ENCODE measurements at places on chromosomes 4 and X. TPM values are rescaled to one million over a fixed set of nuclear protein-coding genes. Genes with fewer than 3 reads are reported as not detected.

The PAGE2B gene
- not detected for total RNA-seq

The FATE1 gene
- not detected for total RNA-seq

The TMEM255A gene
- total RNA-seq: 2.1 TPM

The TEX13C gene
- total RNA-seq: not detected

DNA sequence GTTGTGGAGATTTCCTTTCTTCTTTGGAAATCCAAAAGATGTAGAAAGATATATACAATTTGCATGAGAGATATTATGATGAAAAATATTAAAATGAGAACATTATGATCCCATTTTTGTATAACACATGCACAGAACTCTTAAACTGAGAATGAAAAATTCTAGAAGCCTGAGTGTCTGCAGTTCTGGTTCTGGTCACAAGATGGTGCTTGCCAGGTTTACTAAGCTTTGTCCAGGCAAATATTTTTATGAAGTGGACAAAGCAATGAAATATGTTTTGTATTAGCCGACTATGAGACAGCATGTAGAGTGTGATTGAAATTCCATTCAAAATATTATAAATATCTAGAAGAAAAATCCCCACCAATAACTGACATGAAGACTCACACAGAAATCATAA is 2.2 kb downstream of the PWWP3B start:
- DNase-seq: no peak
- H3K27ac ChIP-seq: no peak overlapping the region
- no peaks in the 10 kb centered on the region for H3K36me3 ChIP-seq
- H3K4me1 ChIP-seq: no peaks in the 10 kb centered on the region
- no peak overlapping the region for H3K4me3 ChIP-seq

- H3K36me3 ChIP-seq: no peaks in the 10 kb centered on the region
- H3K27me3 ChIP-seq: no peaks in the 10 kb centered on the region
- no peak overlapping the region for H3K4me3 ChIP-seq
- no peaks in the 10 kb centered on the region for H3K4me1 ChIP-seq
- DNase-seq: no peak
- no peak overlapping the region for H3K27ac ChIP-seq
These were observed 6.5 kb upstream of the JAKMIP1 start for GRCh38 chr4:6206771-6207290.

DNA sequence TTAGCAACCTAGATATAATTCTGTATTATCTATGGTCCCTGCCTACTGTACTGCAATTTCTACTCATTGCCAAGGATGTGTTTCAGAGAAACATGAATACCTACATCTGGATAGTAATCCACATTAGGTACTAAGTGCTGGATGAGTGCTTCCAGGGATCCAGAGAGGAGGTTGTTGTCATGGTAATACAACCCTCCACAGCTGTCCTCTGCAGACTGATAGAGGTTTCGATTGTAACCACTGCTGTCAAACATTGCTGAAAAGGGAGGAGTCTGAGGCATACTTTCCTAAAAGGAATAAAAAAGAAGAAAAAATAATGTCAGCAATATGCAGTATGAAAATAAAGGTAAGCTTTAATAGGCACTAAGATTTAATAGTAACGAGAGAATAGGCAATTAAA is 12.5 kb downstream of the RASGEF1B start:
- H3K36me3 ChIP-seq: no peaks in the 10 kb centered on the region
- H3K4me3 ChIP-seq: no peak overlapping the region
- no peaks in the 10 kb centered on the region for H3K4me1 ChIP-seq
- DNase-seq: no peak

GRCh38 chr4:83320548-83320947 is 14.1 kb downstream of the HPSE start:
- no peak for DNase-seq
- H3K36me3 ChIP-seq: no peaks in the 10 kb centered on the region
- H3K4me3 ChIP-seq: no peak overlapping the region
- H3K27ac ChIP-seq: no peak overlapping the region
- no peaks in the 10 kb centered on the region for H3K27me3 ChIP-seq

DNA sequence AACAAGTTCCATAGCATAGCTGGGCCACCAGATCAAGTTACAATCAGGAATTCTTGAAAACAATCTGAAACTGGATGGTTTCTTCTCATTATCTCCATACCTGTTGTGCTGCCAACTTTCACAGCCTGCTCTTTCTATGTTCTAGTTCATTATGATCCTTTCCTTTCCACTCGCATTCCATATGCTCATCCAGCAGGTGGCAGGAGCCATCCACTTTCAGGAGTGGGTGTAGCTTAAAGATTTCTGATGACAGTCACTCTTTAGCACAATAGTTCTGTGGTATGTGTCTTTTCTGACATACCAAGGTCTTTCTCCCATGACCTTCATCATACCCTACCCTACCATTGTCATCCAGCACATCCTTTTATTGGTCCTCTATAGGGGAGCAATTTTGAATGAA is 46.4 kb downstream of the PAGE2 start:
- H3K36me3 ChIP-seq: no peaks in the 10 kb centered on the region
- H3K27ac ChIP-seq: no peak overlapping the region
- H3K4me3 ChIP-seq: no peak overlapping the region
- DNase-seq: peak; percentile 20
- H3K27me3 ChIP-seq: no peaks in the 10 kb centered on the region

DNA sequence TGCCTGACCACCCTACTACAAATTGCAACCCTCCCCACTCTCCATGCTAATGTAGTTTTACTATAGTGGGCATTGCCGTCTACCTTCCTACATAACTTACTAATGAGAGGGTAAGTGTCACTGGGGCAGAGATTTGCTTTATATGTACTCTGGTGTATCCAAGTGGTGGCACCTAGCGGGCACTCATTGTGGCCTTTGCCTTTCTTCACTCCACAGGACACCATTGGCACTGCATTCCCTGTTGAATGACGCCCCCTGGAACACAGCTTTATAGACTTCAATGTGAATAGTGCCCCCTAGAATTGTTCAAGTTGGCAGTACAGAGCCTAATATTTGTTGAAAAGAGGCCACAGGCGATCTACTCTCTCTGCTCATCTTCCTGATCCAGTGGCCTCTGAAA is 215.8 kb downstream of the MID1IP1 start:
- no peaks in the 10 kb centered on the region for H3K36me3 ChIP-seq
- no peaks in the 10 kb centered on the region for H3K27me3 ChIP-seq
- no peak overlapping the region for H3K27ac ChIP-seq
- H3K4me3 ChIP-seq: no peak overlapping the region
- no peaks in the 10 kb centered on the region for H3K4me1 ChIP-seq

GRCh38 chr4:146104541-146104940 is 71.0 kb upstream of the LSM6 start:
- H3K36me3 ChIP-seq: no peaks in the 10 kb centered on the region
- no peak overlapping the region for H3K27ac ChIP-seq
- H3K4me1 ChIP-seq: no peaks in the 10 kb centered on the region
- no peak for DNase-seq
- no peaks in the 10 kb centered on the region for H3K27me3 ChIP-seq

- H3K27me3 ChIP-seq: no peaks in the 10 kb centered on the region
- DNase-seq: no peak
- no peaks in the 10 kb centered on the region for H3K36me3 ChIP-seq
- H3K27ac ChIP-seq: no peak overlapping the region
These were observed 60.9 kb downstream of the C4orf46 start for GRCh38 chr4:158610790-158611189.

DNA sequence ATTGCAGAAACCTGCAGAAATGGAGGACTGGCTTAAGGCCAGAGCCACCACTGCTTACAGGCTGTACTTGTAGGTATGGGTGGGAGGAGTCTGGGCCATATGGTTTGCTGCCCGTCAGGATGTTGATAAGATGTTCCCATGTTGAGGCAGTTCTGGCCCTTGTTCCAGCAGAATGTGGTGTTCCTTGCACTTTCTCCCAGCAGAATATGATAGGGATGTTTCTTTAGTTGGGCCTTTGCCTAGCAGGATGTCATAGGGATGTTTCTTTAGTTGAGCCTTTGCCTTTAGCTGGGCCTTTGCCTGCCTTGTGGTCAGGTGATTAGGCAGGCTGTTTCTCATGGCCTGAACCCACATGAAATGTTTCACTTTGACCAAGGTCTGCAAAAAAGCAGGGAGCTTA is 139.1 kb upstream of the PAQR3 start:
- H3K4me3 ChIP-seq: no peak overlapping the region
- H3K27me3 ChIP-seq: no peaks in the 10 kb centered on the region
- peak; percentile 17 for DNase-seq
- H3K27ac ChIP-seq: no peak overlapping the region

DNA sequence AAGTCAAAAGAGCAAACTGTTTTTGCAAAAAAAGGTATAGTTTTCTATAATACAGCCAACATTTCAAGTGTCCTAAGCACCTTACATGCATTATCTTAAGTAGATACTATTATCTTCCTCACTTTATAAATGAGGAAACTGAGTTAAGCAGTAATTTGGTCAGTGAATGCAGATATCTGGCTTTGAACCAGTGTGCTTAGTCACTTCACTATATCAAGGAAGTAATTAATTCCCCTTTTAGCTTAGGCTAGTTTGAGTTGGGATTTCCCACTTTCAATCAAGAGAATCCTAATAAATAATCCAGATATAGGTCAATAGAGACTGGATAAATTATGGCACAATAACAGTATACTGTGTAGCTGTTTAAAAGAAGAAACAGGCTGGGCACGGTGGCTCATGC is 14.8 kb downstream of the SPINK2 start:
- no peaks in the 10 kb centered on the region for H3K36me3 ChIP-seq
- DNase-seq: no peak
- H3K27ac ChIP-seq: no peak overlapping the region
- H3K27me3 ChIP-seq: no peaks in the 10 kb centered on the region
- H3K4me1 ChIP-seq: no peaks in the 10 kb centered on the region

DNA sequence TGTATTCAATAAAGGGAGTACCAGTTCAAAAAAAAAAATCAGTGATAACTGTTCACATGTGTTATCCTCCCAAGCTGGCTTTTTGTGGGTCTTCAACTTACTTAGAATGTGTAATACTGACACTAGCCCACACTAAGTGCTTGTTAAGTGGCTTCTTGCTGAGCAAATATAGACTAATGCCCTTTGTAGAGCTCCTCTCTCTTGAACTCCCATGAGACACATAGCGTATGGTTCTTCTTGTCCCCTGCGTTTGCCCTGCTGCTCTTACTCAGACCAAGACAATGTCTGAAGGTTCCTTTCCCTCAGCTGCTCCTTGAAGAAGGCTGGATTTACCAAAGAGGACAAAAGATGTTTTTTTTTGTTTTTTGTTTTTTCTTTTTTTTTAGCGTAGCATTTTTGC is 110.9 kb downstream of the FRAS1 start:
- no peaks in the 10 kb centered on the region for H3K4me1 ChIP-seq
- no peak for DNase-seq
- no peak overlapping the region for H3K27ac ChIP-seq
